H4 (cell line): ENCODE measurements at places on chromosomes 13 and 19. TPM values are rescaled to one million over a fixed set of nuclear protein-coding genes. Genes with fewer than 3 reads are reported as not detected.

OXGR1 gene
- 3.3 and 4.0 TPM in 2 replicates for total RNA-seq

C13orf46 gene
- total RNA-seq = not detected in 2 replicates

EXOC3L2 gene
- total RNA-seq = not detected in 2 replicates

EDNRB gene
- total RNA-seq = 0.29 TPM in 1 of 2 replicates, not detected in the other

PROZ gene
- not detected in 2 replicates for total RNA-seq

ZNF284 gene
- total RNA-seq = 1.1 and 1.8 TPM in 2 replicates

ZNF442 gene
- 0.72 and 5.2 TPM in 2 replicates for total RNA-seq

TEX29 gene
- total RNA-seq = not detected in 2 replicates

KLK15 gene
- not detected in 2 replicates for total RNA-seq
